ENCODE measurements at places on chromosomes 2 and 18.

GRCh38 chr2:11437602-11438001, 28.4 kb downstream of the E2F6 start:
- DNase-seq: no peak

DNA sequence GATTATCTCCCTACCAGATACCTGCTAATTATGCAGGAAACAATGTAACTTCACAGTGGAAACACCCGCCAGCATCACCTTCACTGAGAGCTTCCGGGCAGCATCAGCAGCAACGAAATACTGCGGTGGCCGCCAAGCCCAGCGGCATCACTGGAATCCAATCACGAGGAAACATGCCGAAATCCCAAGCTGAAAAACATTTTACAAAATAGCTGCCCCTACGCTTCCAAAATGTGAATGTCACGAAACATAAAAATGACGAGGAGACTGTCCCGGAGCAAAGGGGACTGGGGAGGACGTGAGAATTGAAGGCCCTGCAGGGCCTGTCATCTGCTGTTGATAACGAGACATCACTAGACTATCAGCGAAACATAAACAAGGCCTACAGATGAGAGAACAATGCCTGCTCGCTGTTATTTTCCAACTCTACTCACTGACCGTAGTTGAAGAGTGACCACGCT, 82.6 kb downstream of the HDAC4 start:
- DNase-seq: no peak

GRCh38 chr18:76188097-76188496, 306.9 kb downstream of the ZNF516 start:
- DNase-seq: no peak

DNA sequence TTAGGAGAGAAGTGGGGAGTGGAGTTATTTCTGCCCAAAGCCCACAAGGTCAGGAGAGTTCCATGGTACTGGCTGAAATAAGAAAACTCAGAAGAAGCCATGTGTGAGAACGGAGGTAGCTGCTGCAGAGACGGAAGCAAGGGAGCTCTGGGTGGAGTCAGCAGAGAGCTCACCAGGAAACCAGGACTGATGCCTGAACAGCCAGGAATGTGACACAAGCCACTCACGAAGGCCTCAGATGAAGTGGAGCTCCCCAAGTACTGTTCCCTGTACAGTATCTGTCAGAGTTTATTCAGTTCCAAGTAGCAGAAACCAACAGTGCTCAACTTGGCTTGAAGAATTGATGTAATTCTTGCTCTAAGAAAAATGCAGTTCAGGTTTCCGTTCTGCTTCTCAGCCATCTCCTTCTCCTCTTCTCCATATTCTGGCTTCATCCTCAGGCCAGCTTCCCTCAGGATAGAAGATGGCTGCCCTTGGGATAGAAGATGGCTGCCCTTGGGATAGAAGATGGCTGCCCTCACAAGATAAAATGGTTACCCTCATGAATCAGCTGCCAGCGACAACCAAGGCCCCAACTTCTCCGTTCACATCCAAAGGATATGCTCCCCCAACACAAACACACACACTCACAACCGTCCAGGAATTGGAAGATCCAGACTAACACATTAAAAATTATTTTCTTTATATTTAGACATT, 117.4 kb upstream of the SH3BP4 start:
- DNase-seq: no peak

DNA sequence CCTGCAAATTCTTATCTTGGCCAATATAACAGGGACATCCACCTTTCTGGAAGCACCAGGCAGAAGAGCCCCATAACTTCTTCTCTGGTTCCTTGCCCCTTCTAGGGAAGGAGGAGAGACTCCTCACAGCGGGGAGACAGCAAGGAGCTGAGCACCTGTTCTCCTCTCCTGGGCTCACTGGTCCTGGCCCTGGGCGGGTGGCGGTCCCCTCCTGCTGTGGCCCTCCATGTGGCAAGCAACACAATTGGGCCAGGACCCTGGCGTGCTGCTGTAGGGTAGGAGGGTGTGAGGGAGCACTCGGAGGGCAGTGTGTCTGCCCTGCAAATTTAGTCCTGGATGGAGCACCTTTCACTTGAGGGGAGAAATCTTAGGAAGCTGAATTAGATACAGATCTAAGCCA, 6.9 kb downstream of the IL37 start:
- no peak for DNase-seq

- DNase-seq: no peak
Measured at GRCh38 chr2:134231965-134232340, 21.9 kb upstream of the MGAT5 start.
